ENCODE measurements at places on chromosomes 5 and 9.
A peak's percentile ranks its signal among the peaks of the same experiment; 100 is the strongest.

DNA sequence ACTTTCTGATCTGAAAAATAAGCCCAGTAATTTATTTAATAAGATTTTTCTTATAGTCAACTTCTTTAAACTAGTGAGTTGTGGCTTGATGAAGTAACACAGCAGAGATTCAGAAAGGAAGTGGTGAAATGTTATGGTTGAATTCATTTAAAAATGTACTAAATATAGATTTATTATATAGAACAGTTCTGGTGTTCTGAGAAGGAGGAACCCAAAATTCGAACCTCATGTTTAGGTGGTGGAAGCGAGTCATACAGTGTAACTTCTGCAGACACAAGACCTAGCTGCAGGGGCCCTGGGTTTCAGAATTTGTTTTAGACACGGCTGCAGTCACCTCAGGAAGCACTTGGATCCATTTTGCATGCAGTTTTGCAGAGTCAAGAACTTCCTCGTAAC is 188.2 kb downstream of the TRIO start:
- peak; percentile 66 for DNase-seq

GRCh38 chr5:67066815-67067214 is 129.8 kb downstream of the CD180 start:
- no peak for DNase-seq

- DNase-seq, result no peak
Observed at GRCh38 chr5:164027738-164028137, 522.3 kb downstream of the MAT2B start.

- DNase-seq, result no peak
Observed at GRCh38 chr9:124349675-124350493, 65.4 kb downstream of the PSMB7 start.

DNA sequence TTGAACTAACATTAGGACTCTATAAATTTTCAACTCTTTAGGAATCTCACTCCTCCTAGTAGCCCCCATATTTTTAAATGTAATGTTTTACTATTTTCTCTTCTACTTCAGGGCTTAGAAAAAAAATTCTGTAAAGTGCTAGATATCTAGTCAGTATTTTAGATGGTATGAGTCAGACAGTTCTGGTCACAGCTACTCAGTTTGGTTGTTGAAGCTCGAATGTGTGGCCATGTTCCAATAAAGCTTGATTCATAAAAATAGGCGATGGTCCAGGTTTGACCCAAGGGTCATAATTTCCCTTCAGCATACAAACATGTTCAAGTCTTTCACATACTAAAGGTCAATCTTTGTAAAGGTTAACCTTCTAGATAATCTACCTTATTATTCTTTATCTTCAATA is 566.0 kb upstream of the CDH18 start:
- DNase-seq, result no peak

DNA sequence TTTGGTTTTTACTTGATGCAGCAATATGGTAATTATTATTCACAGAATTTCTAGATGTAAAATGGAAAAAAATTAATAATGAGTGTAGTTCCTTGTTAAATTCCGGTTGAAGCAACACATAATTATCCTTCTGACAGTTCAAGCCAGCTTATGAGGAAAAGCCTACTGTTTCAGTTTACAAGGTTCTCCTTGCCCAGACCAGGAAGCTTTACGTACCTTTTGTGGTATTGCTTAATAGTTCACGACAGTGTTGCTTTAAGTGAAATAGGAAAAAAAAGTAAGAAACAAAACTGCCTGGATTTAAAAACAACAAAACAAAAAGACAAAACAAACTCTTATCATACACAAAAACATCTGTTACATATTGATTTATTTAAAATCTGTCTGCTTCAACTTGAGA is 547.3 kb upstream of the C9orf72 start:
- no peak for DNase-seq

DNA sequence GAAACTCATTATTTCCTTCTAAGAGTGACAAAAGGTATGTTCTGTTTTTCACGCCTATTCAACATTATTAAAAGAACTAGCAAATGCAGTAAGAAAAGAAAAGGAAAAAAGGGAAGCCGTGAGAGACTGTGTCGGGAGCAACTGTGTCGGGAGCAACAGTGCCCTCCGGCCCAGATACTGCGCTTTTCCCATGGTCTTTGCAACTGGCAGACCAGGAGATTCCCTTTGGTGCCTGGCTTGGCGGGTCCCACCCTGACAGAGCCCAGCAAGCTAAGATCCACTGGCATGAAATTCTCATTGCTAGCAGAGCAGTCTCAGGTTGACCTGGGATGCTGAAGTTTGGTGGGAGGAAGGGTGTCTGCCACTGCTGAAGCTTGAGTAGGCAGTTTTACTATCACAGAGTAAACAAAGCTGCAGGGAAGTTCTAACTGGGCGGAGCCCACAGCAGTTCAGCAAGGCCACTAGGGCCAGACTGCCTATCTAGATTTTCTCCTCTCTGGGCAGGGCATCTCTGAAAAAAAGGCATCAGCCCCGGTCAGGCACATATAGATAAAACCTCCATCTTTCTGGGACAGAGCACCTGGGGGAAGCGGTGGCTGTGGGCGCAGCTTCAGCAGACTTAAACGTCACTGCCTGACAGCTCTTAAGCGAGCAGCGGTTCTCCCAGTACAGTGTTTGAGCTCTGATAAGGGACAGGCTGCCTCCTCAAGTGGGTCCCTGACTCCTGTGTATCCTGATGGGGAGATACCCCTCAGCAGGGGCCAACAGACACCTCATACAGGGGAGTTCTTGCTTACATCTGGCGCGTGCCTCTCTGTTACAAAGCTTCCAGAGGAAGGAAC is 1237.4 kb upstream of the CDH18 start:
- no peak for DNase-seq

GRCh38 chr5:128146671-128147070 is 63.1 kb downstream of the SLC12A2 start:
- no peak for DNase-seq

GRCh38 chr5:143076377-143076776 is 306.2 kb downstream of the ARHGAP26 start:
- no peak for DNase-seq

- DNase-seq, result peak; percentile 8
Observed at GRCh38 chr5:80181618-80182211, 74.1 kb downstream of the SERINC5 start.

GRCh38 chr5:134555890-134556311 is 30.4 kb downstream of the JADE2 start:
- DNase-seq, result peak; percentile 72

DNA sequence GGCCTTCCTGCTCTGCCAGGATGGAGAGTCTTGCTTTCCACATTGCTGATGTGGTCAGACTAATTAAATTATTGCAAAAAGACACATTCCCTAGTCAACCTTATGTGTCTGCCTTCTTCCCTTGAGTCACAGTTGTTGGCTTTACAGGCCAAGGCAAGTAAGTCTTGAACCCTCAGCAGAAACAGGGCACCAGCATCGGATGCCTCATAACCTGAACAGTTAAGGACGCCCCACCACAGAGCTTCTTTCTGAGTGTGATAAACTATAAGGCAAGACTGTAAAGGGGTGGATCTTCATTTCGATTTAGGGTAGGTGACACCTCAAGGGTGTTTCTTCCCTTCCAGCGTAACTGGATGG is 670 bp upstream of the KIF2A start:
- DNase-seq, result no peak

DNA sequence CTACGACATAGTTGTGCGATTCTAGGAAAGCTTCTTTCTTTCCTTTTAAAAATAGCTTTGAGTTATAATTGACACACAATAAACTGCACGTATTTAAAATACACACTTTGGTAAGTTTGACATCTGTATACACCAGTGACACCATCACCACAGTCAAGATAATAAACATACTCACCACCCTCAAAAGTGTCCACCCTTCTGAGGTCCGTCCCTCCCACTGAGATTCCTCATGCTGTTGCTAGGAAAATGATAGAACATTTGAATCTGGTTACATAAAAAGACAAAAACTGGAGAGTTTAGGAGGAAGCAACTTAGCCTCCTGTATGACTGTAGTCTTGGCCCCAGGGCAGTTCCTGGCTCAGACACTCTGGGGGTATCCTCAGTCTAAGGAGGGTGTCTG is 17.2 kb downstream of the S100Z start:
- DNase-seq, result no peak

GRCh38 chr5:175216991-175217390 is 227.0 kb downstream of the DRD1 start:
- no peak for DNase-seq

DNA sequence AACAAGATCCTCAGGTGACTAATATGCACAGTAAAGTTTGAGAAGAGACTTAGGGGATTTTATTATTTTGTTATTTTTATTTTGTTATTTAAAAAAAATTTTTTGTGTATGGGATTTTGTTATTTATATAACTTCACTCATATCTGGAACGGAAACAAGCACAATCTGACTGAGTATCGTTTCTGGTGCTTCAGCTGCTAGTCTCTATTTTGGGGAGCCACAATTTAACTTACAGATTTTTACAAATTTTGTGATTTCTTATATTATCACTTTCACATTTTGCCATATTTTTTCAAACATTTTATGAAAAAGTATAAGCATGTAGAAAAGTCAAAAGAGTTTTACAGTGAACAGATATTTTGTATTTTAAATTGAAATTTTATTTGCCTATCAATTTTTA is 208.7 kb downstream of the CCDC171 start:
- no peak for DNase-seq

DNA sequence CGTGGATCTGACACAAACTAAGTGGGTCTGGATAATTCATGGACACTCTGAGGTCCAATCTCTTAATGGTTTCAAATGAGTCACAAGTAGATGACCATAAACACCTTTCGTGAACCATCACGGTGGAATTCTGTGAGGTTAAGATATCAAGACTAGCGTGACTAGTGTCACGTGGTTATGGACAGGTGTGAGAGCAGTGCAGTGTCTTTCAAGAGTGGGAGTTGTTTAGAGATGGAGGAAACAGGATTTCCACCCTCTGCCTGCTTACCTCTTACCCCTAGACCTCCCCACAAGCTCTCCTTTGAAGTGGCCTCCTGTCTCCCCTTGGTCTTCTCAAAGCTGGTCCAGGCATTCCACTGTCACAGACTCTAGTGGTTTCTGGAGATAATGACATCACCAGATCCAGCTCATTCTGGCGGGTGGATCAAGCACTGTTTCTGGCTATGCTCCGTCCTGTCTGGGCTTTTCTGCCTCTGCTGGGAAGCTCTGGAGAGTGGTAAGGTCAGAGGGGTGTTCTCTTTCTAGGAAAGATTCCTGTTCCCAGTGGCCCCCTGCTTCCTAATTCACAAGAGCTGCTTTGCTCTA is 20.0 kb upstream of the ZNF782 start:
- no peak for DNase-seq

DNA sequence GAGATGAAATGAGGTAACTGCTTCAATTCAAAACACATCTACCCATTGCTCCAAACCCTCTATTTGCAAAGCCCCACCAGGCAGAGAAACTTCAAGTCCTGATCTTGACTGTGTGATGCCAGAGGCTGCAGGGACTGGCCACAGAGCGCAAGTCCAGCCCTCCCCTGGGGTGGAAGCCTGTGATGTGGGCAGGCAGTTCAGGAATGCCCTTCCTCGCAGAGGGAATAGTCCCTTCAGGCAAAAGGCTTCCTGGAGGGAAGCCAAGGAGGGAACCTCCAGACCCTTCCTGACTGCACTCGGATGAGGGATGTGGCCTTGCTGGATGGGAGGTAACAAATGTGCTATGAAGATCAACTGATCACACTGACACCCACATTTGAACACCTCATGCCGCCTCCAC is 131.2 kb downstream of the SLIT3 start:
- no peak for DNase-seq

DNA sequence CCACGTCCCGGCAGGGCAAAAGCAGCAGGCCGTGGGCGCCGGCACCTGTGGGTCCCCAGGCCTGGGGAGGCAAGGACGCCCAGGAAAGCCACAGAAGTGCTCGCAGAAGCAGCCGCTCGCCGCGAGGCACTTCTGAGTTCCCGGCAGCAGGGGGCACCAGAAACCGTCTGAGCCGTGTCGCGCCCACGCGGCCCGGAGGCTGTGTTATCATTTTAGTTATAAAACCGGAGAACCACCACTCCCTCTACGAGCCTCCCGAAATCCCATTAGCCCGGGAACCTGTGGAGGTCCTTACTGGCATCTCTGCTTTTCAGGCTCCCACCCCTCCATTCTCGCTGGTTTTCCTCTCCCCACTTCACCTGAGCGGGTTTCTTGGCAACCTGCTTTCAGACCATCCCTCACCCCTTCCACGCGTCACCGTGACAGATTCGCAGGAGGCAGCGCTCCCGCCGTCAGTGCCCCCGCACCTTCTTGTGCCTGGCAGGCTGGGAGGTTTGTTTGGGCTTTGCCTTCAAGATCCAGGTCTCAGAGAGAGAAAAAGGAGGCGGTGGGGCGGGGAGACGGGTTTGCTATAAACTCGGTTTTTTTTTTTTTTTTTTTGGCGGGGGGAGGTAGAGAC is 2.3 kb downstream of the GDNF start:
- DNase-seq, result peak; percentile 7

- DNase-seq, result no peak
Observed at GRCh38 chr5:2901511-2901910, 150.0 kb upstream of the IRX2 start.

DNA sequence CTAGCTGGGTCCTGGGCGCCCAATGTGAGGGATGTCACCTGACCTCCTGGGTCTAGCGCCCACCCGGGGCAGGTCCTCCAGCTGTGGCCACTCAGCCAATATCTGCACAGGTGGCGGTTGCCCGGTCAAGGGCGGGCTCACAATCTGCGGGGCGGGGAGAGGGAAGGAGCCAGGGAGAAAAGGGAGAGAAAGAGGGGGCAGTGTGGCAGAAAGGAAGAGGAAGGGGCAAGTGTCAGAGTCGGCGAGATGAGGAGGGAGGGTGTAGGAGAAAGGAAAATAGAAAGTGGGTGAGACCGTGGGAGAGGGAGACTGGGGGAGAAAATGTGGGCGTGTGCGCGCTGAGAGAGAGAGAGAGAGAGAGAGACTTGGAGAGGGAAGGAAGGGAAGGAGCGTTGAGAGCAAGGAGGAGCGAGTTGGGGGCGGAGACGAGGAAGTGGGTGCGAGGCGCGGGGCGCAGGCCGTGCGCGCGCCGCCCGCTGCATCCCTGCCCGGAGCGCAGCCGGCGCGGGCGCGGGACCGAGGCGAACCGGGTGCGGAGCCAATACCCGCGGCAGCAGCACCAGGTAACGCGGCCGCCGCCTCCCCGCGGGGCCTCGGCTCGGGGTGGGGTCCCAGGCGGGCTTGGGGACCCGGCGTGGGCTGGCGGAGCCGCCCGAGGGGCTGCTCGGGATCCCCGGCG is at the start of gene HRH2:
Gene HRH2, plus strand, starts transcription at position 479 of the 679 bp plus-strand sequence. CDS start 25,163 bp downstream, outside the sequence.
- DNase-seq, result no peak

DNA sequence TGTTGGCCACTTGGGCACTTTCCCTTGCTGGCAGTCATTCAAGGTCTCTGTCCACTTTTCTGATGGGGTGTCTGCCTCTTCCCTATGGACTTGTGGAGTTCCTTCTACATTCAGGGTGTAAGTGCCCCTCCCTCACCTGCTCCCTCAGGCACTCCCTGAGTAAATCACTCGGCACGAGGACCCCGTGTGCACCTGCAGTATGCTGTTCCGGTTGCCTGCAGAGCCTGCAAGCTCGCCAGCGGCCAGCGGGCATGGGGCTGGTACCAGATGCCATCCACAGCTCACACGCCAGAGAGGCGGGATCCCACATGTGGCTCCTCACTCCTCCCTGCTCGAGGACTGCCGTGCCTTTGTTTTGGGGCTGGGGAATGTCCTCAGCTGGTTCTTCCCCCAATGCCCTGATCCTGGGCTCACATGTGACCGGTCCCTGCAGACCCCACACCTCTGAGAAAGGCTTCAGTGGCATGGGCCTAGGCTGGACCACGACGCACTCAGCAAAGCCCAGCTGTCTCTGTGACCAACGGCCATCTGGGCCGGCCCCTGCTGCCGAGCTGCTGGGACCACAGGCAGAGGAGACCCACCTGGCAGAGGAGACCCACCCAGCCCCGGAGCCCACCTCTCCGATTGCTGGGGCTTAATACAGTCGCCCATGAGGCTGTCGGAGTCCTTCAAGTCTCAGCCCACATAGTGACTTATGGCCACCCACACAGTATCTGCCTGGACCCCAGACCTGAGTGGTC is 46.1 kb upstream of the CLPTM1L start:
- DNase-seq, result no peak

- no peak for DNase-seq
Observed at GRCh38 chr9:101716629-101717028, 21.8 kb downstream of the GRIN3A start.
